Keratinocyte (primary cell): ENCODE measurements at places on chromosomes 7 and 10. TPM values are rescaled to one million over a fixed set of nuclear protein-coding genes. Genes with fewer than 3 reads are reported as not detected.

Gene ADGRA1
- polyA plus RNA-seq = not detected in 3 replicates

GRCh38 chr7:40755438-40755837, 620.6 kb downstream of the SUGCT start:
- DNase-seq = no peak
- no peaks in the 10 kb centered on the region for H3K27me3 ChIP-seq
- no peak overlapping the region for H3K27ac ChIP-seq
- no peaks in the 10 kb centered on the region for H3K36me3 ChIP-seq
- no peak overlapping the region for H3K4me3 ChIP-seq
- H3K4me1 ChIP-seq = no peaks in the 10 kb centered on the region

DNA sequence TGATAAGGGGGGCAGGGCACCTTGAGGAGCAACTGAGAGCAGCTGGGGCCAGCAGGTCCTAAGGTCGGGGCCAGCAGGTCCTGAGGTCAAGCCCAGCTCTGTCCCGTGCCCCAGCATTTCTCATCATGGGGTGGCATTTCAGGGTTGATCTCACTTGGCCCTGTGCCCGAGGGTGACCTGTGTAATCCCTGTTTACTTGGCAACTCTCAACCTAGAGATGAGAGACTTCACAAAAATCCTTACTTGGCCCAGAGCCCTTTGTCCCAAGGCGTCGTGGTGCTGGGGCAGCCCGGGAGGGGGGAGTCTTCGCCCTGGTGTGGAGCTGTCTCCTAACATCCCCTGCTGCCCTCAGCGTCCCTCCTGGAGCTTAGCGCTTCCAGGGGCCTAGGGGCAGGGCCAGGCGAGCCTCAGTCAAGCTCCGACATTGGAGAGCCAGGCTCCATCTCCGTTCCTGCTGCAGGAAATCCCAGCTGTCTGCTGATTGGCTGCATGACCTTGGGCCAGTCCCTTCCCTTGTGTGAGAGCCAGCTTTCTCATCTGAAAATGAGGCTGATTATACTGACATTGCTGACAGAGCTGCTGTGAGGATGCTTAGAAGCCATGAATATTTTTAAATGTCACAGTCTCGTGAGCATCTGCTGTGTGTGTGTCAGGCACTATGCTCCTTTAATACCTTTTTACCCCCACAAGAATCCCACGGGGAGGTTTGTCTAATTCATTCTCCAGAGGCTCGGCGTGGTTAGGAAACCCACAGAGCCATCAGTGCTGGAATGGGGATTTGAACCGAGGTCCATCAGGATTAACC, 94.3 kb downstream of the ZMIZ1 start:
- H3K27ac ChIP-seq = no peak overlapping the region
- H3K4me1 ChIP-seq = peaks cover 5% of the 10 kb centered on the region
- no peaks in the 10 kb centered on the region for H3K27me3 ChIP-seq

- DNase-seq = no peak
- no peaks in the 10 kb centered on the region for H3K36me3 ChIP-seq
- H3K27ac ChIP-seq = no peak overlapping the region
- no peaks in the 10 kb centered on the region for H3K4me1 ChIP-seq
- no peaks in the 10 kb centered on the region for H3K27me3 ChIP-seq
Measured at GRCh38 chr7:95045236-95045923, 138.0 kb downstream of the PPP1R9A start.

DNA sequence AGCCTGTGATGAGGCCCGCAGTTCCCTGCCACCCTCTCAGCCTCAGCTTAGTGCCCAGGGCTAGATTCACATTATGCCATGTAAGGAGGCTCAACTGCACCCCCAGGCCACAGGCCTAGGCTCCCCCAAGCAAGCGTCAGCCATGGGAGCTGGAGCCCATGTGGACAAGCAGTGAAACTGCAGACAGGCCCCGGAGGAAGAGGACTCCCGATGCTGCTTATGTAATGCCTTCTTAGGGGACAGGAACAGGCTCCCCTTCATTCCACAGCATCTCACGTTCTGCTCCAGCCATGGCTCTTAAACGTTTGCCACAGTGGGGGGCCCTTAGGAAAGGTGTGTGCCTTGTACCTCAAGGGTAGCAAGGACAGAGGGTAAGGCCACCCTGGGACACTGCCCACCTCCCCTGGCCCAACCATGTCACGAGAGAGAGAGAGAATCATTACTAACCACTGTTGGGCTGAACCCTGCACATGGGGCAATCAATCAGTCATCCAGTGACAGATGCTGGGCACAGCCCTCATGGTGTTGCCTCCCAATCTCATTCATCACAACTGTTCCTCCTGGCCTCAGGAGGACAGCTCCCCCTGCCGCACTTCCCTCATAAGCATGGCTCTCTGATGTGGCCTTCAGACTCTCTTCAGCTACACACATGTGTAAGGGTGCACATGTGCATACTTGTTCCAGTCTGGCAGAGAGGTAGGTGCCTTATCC, 263.0 kb downstream of the GRID1 start:
- H3K4me3 ChIP-seq = no peak overlapping the region
- no peaks in the 10 kb centered on the region for H3K36me3 ChIP-seq
- H3K4me1 ChIP-seq = no peaks in the 10 kb centered on the region
- no peak overlapping the region for H3K27ac ChIP-seq
- H3K27me3 ChIP-seq = no peaks in the 10 kb centered on the region
